ENCODE measurements at places on chromosomes 1 and 21. TPM values are rescaled to one million over a fixed set of nuclear protein-coding genes. Genes with fewer than 3 reads are reported as not detected.
A peak's percentile ranks its signal among the peaks of the same experiment; 100 is the strongest.

DNA sequence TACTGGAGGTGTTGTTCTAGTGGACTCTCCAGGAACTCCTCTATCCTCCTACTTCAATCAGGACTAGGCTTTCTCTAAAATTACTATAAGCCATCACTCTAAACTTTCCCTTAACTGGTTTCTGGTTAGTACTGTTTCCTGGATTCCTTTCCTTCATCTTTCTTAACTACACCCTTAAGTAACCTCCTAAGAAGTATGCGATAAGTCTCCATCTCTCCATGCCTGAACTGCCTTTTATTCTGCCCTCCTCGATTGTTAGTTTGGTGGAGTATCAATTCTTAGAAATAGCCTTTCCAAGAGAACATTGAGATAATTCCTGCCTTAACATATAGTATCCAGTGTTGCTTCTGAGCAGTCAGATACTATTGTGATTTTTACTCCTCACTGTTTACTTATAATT lies 162.9 kb upstream of the PDE4B start:
- H3K4me1 ChIP-seq = no peaks in the 10 kb centered on the region
- H3K27me3 ChIP-seq = no peaks in the 10 kb centered on the region
- DNase-seq = no peak

The SAMD11 gene
- total RNA-seq = 29.5 TPM

DNA sequence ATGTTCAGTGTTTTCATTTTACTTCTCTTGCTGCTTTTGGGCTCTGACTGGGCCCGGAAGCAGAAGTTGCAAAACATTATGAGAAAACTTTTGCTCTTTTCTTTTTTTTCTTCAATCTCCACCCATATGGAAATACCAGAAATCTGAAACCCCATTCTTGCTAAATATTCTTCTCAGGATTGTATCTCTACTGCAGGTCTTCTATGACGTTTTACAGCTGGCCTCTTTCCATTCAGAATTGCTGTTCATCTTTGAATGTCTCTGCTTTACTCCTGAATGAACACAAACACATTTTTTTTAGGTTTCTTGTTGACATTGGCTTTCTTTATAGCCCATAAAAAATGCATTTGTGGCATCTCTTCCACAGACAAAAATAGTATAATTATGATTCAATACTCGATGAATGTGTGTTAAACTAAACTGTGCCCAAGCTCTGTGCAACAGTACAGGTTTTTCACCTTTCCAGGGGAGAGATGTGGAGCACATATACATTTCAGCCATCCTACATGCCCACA lies 18.8 kb downstream of the PTPRC start:
- no peaks in the 10 kb centered on the region for H3K27me3 ChIP-seq
- no peaks in the 10 kb centered on the region for H3K36me3 ChIP-seq
- no peaks in the 10 kb centered on the region for H3K4me1 ChIP-seq
- no peak overlapping the region for H3K27ac ChIP-seq
- no peak overlapping the region for H3K4me3 ChIP-seq

The RNF186 gene
- total RNA-seq = not detected

The HES3 gene
- not detected for total RNA-seq

DNA sequence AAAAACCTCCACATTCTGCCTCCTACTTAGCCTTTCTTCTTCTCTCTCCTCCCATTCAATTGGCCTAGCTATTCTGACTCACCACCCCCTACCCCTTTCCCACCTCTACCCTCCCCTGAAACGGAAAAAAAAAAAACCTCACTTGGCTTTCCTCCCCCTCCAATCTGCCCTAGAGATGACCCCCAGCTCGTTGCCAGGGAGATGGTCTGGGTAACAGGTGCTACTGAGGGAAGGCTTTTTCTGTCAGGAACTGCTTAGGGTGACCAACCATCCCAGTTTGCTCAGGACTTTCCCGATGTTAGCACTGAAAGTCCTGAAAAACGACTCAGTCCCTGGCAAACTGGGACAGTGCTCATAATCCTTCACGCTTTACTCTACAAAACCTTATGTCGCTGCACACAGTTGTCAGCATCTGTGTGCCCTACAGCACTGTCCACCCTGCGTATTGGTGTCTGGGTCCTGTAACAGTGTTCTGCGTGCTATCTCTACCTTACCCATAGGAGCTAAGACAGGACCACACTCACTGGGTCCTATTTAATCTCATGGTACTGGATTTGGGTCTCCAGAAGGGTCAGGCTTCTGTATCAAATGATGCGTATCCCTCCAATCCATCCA lies 7.7 kb upstream of the CADM3 start:
- no peaks in the 10 kb centered on the region for H3K4me1 ChIP-seq
- DNase-seq = no peak
- H3K4me3 ChIP-seq = no peak overlapping the region
- H3K36me3 ChIP-seq = no peaks in the 10 kb centered on the region

DNA sequence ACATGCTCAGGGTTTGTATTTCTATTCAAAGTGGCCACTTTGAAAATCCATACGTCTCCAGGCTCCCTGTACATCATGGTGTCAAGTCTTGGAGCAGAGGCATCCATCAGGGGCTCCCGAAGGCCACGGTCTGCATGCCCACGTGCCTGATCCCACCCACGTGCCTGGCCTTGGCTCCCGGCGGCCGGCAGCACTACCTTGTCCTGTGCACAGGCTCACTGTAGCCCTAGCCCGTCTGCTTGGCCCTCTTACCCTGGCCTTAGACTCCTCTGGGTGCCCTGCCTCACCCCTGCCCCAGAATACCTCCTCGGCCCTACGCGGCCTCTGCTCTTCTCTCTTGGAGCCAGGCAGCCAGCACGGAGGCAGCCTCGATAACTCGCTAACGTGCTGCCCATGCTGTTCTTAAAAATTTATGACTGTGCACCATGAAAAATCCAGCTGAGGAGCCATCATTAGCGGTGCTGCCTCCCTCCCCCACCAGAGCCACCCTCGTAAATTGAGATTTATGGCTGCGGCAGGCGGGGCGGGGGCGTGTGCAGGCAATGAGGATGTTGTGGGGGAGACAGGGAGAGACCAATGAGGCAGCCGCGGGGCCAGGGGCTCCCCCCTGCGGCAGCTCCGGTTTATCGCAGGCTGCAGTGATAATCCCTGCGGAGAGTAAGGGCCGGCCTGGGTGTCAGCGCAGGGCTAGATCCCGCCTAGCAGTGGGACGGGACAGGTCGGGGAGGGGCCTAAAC lies 24.6 kb downstream of the DMAP1 start:
- H3K27ac ChIP-seq = peak overlapping the region; percentile 70
- no peak overlapping the region for H3K4me3 ChIP-seq
- peaks cover 31% of the 10 kb centered on the region for H3K36me3 ChIP-seq
- H3K4me1 ChIP-seq = peaks cover 46% of the 10 kb centered on the region
- no peaks in the 10 kb centered on the region for H3K27me3 ChIP-seq

The LHX8 gene
- not detected for total RNA-seq

DNA sequence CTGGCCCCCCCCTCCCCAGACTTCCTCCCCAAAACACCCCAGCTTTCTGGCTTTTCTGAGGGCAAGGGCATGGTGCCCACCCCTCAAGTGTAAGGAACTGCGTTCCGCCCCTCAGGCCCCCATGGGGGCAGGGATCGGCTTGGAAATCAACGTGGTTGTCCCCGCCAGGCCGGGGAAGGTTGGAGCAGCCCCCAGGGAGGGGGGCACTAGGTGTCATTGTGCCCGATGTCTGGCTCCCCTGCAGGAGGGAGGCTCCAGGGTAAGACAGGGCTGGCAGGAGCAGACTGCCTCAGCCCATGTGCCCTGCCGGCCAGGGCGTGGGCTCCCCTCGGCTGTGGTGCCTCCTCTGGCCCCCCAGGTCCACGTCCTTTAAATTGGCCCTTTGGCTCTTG lies 7.4 kb upstream of the TFAP2E start:
- H3K36me3 ChIP-seq = peaks cover 61% of the 10 kb centered on the region
- no peak for DNase-seq
- peaks cover 48% of the 10 kb centered on the region for H3K4me1 ChIP-seq
- H3K27ac ChIP-seq = no peak overlapping the region
- no peak overlapping the region for H3K4me3 ChIP-seq
- H3K27me3 ChIP-seq = peaks cover 7% of the 10 kb centered on the region

DNA sequence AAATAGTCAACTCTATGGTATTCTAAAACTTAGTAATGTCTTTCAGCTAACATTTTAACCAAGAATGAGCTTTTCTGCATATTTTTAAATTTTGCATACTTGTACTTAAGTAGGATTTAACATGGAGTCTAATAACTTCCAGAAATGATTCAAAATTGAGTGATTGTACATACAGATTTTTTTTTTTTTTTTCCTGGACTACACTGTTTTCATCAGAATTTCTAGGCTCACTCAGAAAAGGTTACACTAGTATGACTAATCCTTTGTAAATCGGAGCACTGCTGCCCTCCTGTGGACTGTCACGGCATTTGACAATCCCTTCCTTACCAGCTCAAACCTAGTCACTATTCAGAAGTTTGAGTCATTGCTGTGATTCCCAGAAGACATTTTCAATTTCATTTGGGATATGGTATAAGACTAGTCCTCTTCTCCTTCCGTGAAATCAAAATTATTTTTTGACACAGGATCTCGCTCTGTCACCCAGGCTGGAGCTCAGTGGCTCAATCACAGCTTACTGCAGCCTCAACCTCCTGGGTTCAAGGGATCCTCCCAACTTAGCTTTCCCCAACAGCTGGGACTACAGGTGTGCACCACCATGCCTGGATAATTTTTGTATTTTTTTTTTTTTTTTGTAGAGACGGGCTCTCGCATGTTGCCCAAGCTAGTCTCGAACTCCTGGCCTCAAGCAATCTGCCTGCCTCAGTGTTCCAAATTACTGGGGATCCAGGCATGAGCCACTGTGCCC lies 45.5 kb downstream of the CD46 start:
- no peaks in the 10 kb centered on the region for H3K4me1 ChIP-seq
- no peaks in the 10 kb centered on the region for H3K27me3 ChIP-seq
- no peak overlapping the region for H3K27ac ChIP-seq
- no peak overlapping the region for H3K4me3 ChIP-seq
- DNase-seq = peak; percentile 28
- H3K36me3 ChIP-seq = peaks cover 7% of the 10 kb centered on the region

GRCh38 chr21:26845066-26845758 lies at the start of gene ADAMTS1:
Gene ADAMTS1 (minus strand): TSS chr21:26845409. CDS start chr21:26844954, 455 bp downstream.
- H3K4me3 ChIP-seq = peak within 1 kb of the TSS; percentile 91
- peaks cover 38% of the 10 kb centered on the region for H3K4me1 ChIP-seq
- H3K27me3 ChIP-seq = peaks cover 6% of the 10 kb centered on the region
- peak; percentile 93 for DNase-seq

The ALG6 gene
- total RNA-seq = 41.4 TPM

DNA sequence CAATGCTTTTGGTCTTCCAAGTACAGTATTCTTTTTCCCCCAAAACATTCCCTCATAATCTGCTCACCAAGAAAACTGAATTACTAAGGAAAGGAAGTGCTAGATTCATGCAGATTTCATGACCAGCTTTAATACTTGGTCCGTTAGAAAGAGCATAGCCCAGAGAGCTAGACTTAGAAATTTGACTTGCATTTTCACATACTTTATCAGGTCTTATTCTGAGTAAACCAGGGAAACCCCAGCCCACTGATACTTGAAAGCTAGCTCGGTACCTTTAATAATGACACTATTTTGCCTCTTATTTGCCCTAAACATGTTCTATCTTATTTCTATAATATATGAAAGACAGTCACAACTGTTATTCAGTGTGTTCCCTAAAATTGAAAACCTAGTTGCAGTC lies 204.5 kb downstream of the TTLL7 start:
- DNase-seq = no peak
- H3K27me3 ChIP-seq = no peaks in the 10 kb centered on the region
- H3K36me3 ChIP-seq = no peaks in the 10 kb centered on the region
- H3K27ac ChIP-seq = no peak overlapping the region
- H3K4me1 ChIP-seq = no peaks in the 10 kb centered on the region

DNA sequence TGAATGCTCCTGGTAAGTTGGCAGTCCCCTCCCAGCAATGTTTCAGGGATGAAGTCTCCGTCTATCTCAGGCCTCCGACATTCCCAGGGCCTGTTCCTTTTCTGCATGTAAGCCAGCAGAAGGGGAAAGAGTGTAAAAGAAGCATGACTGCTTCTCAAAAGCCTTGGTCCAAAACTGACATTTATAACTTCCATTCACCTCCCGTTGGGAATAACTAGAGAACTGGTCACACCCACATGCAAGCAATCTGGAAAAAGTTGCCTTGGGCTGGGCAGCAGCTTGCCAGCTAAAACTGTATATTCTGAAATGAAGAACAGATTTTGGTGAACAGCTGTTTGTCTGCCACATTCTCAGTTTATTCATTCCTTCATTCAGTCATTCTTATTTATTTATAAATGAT lies 24.2 kb upstream of the NPL start:
- no peak overlapping the region for H3K27ac ChIP-seq
- H3K4me1 ChIP-seq = no peaks in the 10 kb centered on the region

DNA sequence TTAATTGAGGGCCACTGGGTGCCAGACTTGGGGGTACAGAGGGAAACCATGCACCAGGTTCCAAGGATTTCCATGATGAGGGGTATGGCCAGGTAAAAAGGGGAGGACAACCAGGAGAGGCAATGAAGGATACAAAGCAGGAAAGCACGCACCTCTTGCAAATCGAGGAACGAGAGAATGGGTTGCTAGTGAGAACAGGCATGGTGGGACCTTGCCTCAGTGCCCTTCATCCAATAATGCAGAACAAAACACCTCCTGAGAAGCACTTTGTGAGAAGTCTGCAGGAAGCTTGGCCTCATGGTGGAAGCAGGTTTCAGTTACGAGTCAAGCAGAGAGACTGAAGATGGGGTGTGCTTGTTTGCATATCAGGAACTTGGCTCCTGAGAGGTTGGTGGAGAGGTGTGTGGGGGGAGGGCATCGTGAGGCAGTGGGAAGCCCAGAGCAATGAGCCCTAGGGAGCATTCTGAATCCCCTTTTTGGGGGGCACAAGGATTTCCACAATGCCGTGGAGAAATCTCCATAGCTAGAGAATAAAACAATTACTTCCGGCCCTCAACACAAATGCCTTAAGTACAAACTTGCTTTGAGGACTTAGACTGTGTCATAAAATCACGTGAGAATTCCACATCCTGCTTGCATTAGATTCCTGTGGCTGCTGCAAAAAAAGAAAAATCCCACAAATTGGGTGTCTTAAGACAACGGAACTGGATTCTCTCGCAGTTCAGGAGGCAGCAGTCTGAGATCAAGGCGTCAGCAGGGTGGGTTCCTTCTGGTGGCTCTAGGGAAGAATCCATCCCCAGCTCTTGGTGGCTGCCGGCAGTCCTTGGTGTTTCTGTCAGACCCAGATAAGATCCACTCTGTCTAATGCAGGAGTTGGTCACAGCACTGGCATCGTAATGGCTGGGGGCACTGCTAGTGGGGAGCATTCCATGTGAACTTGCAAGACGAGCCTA lies 54.9 kb upstream of the BACE2 start:
- no peak for DNase-seq
- no peaks in the 10 kb centered on the region for H3K36me3 ChIP-seq
- peaks cover 3% of the 10 kb centered on the region for H3K4me1 ChIP-seq

GRCh38 chr1:181806746-181807145 lies 254.8 kb downstream of the ZNF648 start:
- H3K4me1 ChIP-seq = peaks cover 8% of the 10 kb centered on the region
- no peak overlapping the region for H3K4me3 ChIP-seq
- no peak for DNase-seq

Data from spinal cord (tissue), 10 donors.